MV-4-11 (cell line): ENCODE measurements at places on chromosomes 5 and 9.

DNA sequence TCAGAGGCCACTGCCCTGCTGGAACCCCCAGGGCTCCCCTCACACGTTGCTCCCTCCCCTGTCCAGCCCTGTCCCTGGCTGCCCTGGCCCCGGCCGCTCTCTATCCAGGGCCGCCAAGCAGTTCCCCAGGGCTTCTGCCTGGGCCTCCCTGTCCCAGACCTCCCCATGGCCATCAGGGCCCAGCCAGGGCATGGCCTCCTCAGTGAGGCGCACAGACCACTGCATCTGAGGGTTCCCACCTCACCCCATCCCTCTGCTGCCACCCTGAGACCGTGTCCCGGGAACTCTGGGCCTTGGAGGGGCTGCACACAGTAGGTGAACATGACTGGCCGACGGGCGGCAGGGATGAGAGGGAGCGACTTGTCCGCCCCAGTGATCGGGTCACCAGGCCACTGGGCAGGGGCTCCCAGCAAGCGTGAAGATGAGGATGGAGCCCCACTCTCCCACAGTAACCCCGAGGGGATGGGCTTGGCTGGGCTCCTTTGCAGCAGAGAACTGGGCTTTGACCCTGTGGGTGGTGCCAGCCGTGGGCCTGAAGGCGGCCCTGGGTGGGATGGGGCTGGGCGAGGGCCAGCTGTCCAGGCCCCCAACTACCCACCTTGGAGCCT lies 108.4 kb upstream of the SARDH start:
- DNase-seq = no peak

DNA sequence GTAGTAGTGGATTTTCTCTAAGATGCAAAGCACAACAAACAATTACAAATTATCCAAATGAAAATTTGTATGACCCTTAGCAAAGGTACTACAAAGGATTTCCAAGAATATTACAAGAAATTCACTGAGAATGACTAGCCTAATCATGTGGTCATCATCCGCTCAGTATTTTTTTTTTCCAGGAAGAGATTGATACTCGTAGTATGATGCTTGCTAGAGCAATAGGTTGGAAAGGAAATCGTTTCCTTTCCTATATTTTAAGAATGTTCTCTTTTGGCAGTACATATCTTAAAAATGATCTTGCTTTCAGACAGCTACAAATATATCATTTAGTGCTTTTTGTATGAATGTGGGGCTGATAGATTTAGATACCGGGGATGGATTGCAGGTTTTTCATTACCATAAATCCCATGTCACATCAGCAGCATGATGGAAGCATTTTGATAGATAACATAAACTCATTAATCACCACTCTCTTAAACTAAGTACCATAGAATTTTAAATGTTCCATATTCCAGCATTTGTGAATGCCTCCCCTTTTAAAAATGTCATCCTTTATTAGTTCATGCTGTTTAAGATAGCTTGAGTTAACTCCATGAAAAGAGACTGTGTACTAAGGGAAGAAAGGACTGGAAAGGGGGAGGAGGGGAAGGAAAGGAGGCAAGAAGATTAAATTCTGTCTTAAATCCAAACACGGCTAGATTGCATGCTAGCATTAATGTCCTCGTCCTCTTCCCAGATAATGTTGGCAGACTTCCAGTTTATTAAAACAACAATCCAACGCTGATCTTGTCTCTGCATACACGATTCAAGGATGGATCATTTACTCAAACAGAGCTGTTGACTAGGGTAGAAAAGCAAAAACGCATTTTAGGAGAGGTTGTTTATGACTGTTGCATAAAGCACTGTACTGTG lies 311.7 kb upstream of the ZNF608 start:
- no peak for DNase-seq

DNA sequence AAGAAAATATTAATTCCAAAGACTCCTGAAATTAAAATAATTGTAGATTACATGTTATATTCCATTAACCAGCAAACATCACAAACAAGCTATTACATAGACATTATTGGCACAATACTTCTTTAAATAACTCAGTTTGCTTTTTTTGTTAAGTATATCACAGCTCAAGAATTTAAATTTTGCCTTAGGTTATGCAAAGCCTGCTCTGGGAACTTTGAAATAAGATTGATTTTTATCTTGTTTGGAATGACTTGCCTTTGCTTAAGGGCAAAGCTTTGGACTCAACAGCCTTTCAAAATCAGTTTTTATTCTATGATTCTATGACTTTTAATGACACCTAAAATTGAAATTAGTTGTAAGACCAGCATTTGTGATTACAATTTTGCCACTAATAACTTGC lies 78.2 kb downstream of the ALDH7A1 start:
- no peak for DNase-seq

DNA sequence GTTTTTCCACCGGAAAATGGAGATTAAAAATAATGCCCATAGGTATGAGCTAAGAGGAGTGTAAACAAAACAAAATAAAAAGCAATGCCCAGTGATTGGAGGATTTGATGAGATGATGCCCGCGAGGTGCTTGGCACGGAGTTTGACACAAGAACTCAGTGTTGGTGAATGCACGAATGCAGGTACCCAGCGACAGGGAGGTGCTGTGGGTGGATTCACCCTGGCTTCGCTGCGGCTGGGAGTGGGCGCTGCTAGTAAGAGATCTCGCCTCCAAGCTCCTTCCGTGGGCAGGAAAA lies 526 bp upstream of the STXBP1 start:
- no peak for DNase-seq

DNA sequence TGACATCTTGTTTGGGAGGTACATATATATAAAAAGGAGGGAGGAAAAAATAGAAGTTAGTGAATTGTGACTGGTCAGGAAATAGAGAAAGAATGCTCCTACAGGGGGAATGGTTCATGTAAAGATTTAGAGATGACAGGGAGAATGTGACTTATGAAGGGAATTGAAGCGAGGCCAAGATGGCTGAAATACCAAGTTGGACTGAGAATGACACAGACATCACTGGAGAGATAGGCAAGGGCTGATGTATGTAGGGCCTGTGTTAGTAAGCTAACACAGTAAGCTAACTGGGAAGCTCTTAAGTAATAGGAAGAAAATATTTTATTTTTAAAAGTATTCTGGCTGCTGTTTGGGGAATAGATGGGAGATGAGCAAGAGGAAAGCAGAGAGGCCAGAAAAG lies 286.3 kb downstream of the NNT start:
- DNase-seq = no peak

DNA sequence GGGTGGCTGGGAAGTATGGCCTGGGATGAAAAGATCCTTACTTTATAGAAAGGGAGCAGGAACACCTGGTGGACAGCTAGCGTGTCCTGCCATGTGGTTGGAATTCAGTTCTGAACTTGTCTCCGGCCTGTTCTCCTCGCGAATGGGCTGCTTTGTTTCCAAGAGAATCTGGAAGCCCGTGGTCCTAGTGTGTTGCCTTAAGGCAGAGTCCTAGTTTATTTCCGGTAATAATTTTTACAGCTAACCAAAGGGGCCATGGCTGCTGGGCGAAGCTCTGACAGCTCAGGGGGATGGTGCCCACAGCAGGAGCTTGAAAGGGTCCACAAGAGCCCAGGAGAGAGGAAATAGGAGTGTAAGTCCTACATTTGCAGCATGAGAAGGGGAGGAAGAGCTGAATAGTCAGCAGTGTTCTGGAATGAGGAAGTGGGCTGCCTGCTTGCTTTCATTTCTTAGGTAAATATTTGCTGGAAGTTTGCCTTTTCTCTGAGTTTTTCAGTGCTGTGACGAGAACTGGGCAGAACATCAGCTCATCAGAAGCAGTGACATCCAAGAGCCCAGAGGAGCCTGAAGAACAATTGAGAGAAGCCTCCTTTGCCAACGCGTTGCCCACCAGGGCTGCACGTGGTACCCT lies 13.1 kb upstream of the IGFBPL1 start:
- DNase-seq = peak; percentile 51

GRCh38 chr5:120372899-120373298 lies 91.2 kb upstream of the PRR16 start:
- DNase-seq = no peak
